ENCODE measurements at places on chromosomes 7 and 10. TPM values are rescaled to one million over a fixed set of nuclear protein-coding genes. Genes with fewer than 3 reads are reported as not detected.
A peak's percentile ranks its signal among the peaks of the same experiment; 100 is the strongest.

DNA sequence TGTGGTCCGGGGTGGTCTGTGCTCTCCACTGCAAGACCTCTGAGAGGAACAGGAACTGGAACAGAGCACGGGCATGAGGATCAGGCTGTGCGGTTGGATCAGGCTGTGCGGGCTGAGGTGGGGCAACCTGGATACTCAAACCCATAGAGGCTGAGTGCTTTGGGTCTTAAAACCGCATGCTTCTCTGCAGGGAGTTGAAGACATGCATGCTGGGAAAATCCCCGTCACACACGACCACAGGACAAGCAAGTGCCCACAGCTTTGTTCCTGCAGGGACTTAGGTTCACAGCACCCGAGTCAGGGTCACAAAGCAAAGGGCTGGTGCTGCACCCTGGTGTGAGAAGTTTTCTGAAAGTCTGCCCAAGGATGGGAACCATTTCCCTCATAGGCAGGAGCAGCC is 221.2 kb downstream of the ZMYND11 start:
- no peaks in the 10 kb centered on the region for H3K27me3 ChIP-seq
- H3K4me3 ChIP-seq, result no peak overlapping the region
- H3K27ac ChIP-seq, result no peak overlapping the region
- H3K36me3 ChIP-seq, result peaks cover 5% of the 10 kb centered on the region

- H3K27me3 ChIP-seq, result no peaks in the 10 kb centered on the region
- H3K36me3 ChIP-seq, result no peaks in the 10 kb centered on the region
- no peak overlapping the region for H3K4me3 ChIP-seq
- H3K4me1 ChIP-seq, result peaks cover 13% of the 10 kb centered on the region
- DNase-seq, result no peak
Observed at GRCh38 chr7:36130236-36130945, 22.7 kb upstream of the EEPD1 start.

DNA sequence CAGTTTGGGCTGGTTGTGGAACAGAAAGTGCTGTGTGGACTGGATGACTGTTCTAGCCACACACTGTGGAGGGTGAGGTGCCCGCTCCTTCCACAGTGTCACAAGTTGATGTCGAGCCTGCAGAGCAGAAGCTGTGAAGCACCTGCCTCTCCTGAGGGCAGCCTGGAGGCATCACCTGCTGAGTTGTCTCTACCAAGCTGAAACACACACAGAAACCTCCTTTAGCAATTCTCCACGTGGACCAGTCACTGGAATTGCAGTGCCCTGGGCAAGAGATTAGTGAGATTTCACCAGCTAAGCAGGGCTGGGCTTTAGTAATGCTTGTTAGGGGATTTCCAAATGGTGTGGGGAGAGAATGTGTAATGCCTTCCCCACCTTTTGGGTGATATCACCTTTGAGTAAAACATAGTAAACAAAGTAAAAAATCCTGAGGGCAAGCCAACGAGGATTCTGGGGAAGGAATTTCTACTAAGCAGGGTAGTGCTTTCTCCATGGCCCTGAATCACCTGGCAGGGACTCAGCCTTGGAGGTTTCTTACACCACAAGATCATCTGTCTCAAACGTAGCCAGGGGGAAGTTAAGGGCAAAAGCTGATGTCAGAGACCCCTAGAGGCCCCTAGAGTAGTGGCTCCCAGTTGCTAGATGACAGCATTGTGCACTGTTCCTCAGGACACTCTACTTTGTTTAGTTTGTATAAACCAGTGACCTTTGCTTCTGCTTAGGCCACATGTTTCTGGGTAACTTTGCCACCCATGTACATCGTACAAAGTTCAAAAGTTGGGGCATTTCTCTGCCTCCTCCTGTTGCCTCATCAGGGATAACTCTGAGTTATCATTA is 233.1 kb upstream of the IGFBP3 start:
- no peak overlapping the region for H3K27ac ChIP-seq
- no peaks in the 10 kb centered on the region for H3K27me3 ChIP-seq
- H3K36me3 ChIP-seq, result no peaks in the 10 kb centered on the region
- DNase-seq, result peak; percentile 47

DNA sequence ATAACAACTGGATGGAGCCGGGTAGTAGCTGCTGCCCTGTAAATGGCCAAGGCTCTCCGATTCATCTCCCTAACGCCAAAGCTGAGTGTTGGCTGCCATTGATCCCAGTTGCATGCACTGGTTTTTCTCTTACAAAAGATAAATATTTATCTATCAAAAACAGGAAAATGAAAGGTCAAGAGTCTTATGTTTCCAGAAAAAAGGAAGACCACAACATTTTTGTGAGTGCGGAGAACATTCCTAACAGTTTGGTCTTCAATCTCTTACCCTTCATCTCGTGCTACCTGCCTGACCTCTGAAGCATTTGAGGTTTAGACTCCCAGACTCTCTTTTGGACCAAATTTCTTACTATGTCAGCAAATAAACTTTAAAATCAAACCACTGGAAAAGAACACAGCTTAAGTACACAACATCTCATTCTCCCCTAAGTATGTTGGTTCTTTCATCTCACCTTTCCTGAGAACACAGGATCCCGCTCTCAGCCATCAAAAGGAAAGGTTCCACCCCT is 61.6 kb downstream of the SORBS1 start:
- H3K27ac ChIP-seq, result no peak overlapping the region
- no peaks in the 10 kb centered on the region for H3K36me3 ChIP-seq
- H3K27me3 ChIP-seq, result no peaks in the 10 kb centered on the region
- DNase-seq, result peak; percentile 77
- no peak overlapping the region for H3K4me3 ChIP-seq

- H3K36me3 ChIP-seq, result no peaks in the 10 kb centered on the region
- DNase-seq, result no peak
Observed at GRCh38 chr10:132916421-132916841, 25.9 kb downstream of the CFAP46 start.

- no peak overlapping the region for H3K27ac ChIP-seq
- no peak overlapping the region for H3K4me3 ChIP-seq
- H3K27me3 ChIP-seq, result peaks cover 25% of the 10 kb centered on the region
- no peaks in the 10 kb centered on the region for H3K36me3 ChIP-seq
Observed at GRCh38 chr7:29318853-29319718, 124.5 kb downstream of the CHN2 start.

- peaks cover 2% of the 10 kb centered on the region for H3K36me3 ChIP-seq
- H3K27ac ChIP-seq, result peak overlapping the region; percentile 90
Observed at GRCh38 chr10:87092376-87092860, 2.2 kb downstream of the GLUD1 start.

DNA sequence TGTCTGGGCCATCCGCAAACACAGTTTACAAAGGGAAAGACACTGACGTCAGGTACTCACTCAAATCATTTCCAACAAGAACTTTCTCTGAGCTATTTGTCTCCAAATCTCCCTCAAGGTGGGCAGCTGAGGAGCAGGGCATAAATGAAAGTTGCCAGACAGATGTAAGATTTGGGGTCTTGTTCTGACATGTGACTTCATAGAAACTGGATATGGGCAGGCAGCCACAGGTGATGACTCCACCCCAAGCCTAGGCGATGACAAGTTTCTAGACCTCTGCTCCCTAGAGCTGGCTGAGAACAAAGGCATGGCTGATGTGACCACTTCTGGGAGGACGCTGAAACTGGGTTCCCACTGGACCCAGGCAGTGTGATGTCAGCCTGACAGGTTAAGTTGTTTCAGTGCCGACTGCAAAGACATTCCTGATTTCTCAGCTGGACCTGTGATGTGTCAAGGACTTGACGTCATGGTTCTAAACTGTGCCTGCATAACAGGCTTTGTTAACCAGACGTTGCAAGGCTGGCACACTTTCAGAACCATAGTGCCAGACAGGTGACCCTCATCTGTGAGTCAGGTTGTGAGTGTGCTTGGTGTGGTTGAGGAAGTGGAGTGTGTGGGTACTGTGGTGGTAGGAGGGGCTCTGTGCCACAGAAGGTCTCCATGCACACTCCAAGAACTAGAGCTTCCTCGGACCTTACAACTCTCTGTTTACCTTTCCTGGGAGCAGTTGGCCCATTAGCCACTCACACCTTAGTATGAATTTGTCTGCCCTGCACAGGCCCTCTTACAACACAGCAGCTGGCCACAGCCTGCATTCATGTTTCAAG is 39.9 kb upstream of the EBF3 start:
- no peaks in the 10 kb centered on the region for H3K27me3 ChIP-seq
- H3K36me3 ChIP-seq, result no peaks in the 10 kb centered on the region
- no peak overlapping the region for H3K4me3 ChIP-seq
- no peak overlapping the region for H3K27ac ChIP-seq
- DNase-seq, result no peak
- H3K4me1 ChIP-seq, result no peaks in the 10 kb centered on the region

DNA sequence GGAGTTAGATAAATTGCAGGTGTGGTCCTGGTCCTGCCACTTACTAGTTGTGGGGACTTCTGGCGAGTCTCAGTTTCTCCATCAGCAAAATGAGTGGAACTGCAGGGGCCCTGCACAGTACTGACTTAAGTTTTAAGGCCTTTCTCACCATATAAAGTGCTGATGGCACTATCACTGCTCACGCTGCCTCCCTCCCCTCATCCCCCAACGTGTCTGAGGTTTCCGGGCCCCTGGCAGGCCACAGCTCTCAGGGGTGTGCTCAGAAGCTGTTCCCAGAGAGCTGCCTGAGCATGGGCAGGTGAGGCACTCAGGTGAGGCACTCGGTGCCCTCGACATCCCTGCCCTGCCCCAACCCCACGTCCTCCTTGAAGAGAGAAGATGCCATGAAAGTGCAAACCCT is 74.2 kb downstream of the VOPP1 start:
- no peaks in the 10 kb centered on the region for H3K4me1 ChIP-seq
- no peaks in the 10 kb centered on the region for H3K27me3 ChIP-seq
- H3K36me3 ChIP-seq, result peaks cover 10% of the 10 kb centered on the region
- H3K4me3 ChIP-seq, result no peak overlapping the region
- DNase-seq, result no peak
- no peak overlapping the region for H3K27ac ChIP-seq

- H3K4me1 ChIP-seq, result no peaks in the 10 kb centered on the region
- no peak for DNase-seq
- H3K27me3 ChIP-seq, result no peaks in the 10 kb centered on the region
- no peak overlapping the region for H3K4me3 ChIP-seq
- no peak overlapping the region for H3K27ac ChIP-seq
Observed at GRCh38 chr10:131195558-131196159, 115.9 kb downstream of the TCERG1L start.

DNA sequence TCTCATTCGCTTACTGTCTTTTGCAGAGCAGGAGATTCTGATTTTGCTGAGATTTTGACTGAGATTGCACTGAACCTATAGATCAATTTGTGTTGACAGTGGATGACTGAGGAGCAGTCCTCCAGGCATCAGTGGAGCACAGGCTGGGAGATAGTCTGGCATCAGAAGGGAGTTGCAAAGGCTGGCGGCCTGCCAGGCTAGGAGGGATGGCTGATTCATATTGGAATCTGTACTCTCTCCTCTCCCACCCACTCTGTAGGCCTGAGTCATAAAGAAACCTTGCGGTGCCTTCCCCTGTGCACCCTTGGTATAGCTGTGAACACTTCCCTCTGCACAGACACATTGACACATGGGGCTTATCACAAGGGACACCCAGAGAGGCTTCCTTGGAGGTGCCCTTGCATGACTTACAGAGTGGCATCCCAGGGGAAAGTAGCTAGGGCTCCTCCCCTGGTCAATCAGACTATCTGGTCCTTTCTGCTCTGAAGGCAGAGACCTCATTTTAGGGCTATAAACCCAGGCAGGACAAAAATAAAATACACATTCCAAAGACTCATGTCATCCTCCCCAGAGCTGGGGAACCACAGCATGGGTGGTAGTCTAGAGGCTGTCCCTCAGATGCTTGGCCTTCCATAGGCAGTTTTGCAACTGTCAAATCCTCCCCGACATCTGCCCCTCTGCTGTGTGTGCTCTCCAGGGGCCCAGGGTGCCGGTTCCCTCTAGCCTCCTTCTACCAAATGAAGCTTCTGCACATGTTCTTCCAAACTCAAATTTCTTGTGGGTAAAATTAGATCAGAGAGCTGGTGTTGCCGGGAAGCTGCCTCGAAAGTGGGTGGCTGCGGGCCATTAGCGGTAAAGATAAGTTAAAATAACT is 37.4 kb upstream of the EEPD1 start:
- no peaks in the 10 kb centered on the region for H3K27me3 ChIP-seq
- H3K4me3 ChIP-seq, result peak overlapping the region; percentile 37
- peak overlapping the region; percentile 87 for H3K27ac ChIP-seq

GRCh38 chr7:36440880-36441279 is 51.2 kb downstream of the ANLN start:
- H3K4me3 ChIP-seq, result no peak overlapping the region
- H3K4me1 ChIP-seq, result no peaks in the 10 kb centered on the region
- DNase-seq, result peak; percentile 13
- no peaks in the 10 kb centered on the region for H3K27me3 ChIP-seq

DNA sequence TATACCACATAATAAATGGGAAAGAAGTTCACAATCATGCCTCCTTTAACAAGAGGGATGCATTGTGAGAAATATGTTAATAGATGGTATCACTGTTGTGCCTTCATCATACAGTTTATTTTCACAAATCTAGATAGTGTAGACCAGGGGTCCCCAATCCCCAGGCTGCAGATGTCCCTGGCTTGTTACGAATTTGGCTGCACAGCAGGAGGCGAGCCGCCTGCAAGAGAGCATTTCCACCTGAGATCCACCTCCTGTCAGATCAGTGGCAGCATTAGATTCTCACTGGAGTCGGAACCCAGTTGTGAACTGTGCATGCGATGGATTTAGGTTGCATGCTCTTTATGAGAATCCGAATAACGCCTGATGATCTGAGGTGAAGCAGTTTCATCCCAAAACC is 361.9 kb upstream of the ZWINT start:
- H3K36me3 ChIP-seq, result no peaks in the 10 kb centered on the region
- no peak overlapping the region for H3K4me3 ChIP-seq
- H3K27ac ChIP-seq, result no peak overlapping the region
- DNase-seq, result no peak
- H3K4me1 ChIP-seq, result no peaks in the 10 kb centered on the region

DNA sequence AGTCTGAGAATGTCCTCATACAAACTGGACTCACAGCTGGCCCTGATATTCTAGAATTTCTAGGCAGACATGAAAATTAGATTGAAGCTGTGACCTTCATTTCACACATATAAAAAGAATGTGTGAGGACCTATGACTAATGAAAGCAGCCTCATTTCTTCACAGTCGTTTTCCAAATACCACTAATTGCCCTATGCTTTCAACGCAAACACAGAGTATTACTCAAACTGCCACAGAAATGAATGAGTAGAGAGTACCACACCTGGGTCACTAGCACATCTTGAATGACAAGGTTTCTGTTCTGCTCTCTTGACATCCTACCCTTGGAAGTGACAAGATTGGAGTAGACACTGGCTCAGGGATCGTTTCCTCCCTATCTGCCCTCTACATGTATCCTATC is 142.4 kb downstream of the C1GALT1 start:
- no peaks in the 10 kb centered on the region for H3K4me1 ChIP-seq
- H3K27ac ChIP-seq, result no peak overlapping the region
- no peak for DNase-seq
- no peaks in the 10 kb centered on the region for H3K27me3 ChIP-seq
- no peak overlapping the region for H3K4me3 ChIP-seq
- H3K36me3 ChIP-seq, result no peaks in the 10 kb centered on the region

GRCh38 chr7:26233902-26234511 is 32.5 kb downstream of the CBX3 start:
- no peaks in the 10 kb centered on the region for H3K27me3 ChIP-seq
- no peaks in the 10 kb centered on the region for H3K4me1 ChIP-seq
- no peak for DNase-seq
- H3K36me3 ChIP-seq, result no peaks in the 10 kb centered on the region
- no peak overlapping the region for H3K4me3 ChIP-seq
- no peak overlapping the region for H3K27ac ChIP-seq

Gene PALD1
- 2.0 TPM for total RNA-seq

All from astrocyte (in vitro differentiated cells and primary cell).